ENCODE measurements at places on chromosomes 2 and 18. TPM values are rescaled to one million over a fixed set of nuclear protein-coding genes. Genes with fewer than 3 reads are reported as not detected.

DNA sequence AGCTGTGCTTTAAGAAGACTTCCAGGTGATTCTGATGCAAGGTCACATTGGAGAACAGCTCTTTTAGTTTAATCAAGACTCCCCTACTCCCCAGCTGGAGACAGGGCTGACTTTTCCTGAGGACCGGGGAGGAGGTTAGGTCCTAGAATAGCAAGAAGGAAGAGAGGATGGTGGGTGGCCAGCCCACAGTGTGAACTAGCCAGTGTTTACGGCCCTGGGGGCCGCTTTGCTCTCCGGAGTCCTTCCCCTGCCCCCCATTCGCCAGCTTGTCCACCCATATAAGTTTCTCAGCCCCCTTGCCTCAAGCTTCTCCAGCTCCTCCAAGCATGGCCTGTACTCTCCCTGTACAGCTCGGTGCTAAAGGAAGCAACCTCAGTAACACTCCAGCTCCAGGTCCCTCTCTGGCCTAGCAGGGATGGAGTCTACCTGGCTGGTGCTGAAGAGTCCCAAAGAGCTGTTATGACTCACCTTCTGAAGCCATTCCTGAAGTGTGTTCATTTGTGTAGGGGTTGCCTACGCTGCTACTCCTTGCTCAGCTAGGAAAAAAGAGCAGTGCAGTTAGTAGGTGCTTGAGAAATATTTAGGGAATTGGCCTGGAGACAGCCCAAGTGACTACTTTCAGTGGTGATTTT lies 7.9 kb downstream of the INPP4A start:
- no peak for DNase-seq

The HTR2B gene
- total RNA-seq, result not detected

The ANKRD30B gene
- total RNA-seq, result not detected

- no peak for DNase-seq
These were observed 51.7 kb upstream of the SPATS2L start for GRCh38 chr2:200254773-200255172.

GRCh38 chr18:27094621-27095020 lies 90.5 kb downstream of the CHST9 start:
- DNase-seq, result no peak

- no peak for DNase-seq
These were observed 220.7 kb downstream of the IRS1 start for GRCh38 chr2:226578879-226579278.

The PRKAG3 gene
- not detected for total RNA-seq

GRCh38 chr18:51051105-51051712 lies 21.2 kb downstream of the SMAD4 start:
- DNase-seq, result no peak

The MSTN gene
- total RNA-seq, result not detected

- no peak for DNase-seq
These were observed 50.7 kb upstream of the RNU4ATAC start for GRCh38 chr2:121479882-121480522.

DNA sequence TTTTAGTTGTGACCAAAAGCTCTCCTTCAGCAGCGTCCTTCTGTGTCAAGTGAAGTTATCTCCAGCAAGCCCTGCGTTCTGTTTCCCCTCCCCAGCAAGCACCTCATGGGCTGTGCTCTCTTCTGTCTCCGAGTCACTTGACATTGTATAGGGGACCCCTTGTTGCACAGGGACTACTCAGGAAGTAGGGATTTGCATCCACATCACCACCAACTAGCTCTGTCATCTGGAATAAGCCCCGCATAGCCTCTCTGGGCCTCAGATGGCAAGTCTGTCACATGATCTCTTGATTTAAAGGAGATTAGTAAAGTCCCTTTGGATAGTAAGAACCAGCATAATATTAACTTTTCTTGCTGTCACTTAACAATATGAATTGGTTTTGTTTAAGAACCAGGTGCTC lies 32.0 kb upstream of the STPG4 start:
- DNase-seq, result no peak

The SERPINB11 gene
- not detected for total RNA-seq

The MEX3C gene
- total RNA-seq, result 51.5 TPM

- no peak for DNase-seq
These were observed 59.5 kb downstream of the CHN1 start for GRCh38 chr2:174945601-174946260.

The GCC2 gene
- 44.1 TPM for total RNA-seq

- DNase-seq, result no peak
These were observed 37.0 kb downstream of the FIGN start for GRCh38 chr2:163698857-163699256.

DNA sequence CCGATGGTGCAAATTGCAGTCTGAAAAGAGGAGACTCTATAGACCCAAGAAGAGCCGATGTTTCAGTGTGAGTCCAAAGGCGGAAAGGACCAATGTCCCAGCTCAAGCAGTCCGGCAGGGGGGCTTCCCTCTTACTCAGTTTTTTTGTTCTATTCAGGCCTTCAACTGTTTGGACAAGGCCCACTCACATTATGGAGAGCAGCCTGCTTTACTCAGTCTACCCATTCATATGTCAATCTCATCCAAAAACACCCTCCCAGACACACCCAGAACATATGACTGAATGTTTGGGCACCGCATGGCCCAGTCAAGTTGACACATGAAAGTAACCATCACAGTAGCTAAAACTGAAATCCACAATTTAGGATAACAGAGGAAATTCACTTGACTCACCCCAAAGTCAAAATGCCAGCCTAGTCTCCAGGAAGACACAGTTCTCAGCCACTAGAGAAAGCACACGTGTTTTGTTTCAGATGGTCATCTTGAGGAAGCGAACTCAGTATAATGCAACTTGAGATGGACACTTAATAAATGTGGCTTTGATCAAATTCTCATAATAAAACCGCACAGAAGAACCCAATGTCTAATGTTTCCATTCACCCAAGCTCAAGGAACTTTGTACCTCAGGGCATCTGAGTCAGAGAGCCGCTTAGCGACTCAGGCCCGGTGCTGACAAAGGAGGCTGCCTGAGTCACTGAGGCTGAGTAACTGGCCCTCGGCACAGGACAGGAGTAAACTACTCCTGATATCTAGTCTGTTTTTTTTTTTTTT lies 2.4 kb downstream of the FHL2 start:
- DNase-seq, result peak; percentile 76

DNA sequence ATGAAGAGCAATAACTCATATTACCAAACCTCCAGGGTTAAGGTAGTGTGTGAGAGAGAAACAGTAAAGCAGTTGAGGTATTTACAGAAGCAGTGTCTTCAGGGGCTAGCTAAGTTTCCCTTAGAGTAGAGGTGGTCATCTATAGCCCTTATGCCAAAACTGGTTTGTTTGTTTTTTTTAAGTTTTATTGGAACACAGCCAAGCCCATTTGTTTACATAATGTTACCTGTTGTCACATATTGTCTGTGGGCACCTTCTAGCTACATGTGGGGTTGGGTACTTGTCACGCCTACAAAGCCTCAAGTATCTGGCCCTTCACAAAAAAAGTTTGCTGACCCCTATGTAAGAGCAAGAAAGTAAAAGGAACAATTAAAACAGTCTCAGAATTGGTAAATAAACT lies 39.4 kb downstream of the ACTR2 start:
- DNase-seq, result no peak

The CHRNG gene
- not detected for total RNA-seq

DNA sequence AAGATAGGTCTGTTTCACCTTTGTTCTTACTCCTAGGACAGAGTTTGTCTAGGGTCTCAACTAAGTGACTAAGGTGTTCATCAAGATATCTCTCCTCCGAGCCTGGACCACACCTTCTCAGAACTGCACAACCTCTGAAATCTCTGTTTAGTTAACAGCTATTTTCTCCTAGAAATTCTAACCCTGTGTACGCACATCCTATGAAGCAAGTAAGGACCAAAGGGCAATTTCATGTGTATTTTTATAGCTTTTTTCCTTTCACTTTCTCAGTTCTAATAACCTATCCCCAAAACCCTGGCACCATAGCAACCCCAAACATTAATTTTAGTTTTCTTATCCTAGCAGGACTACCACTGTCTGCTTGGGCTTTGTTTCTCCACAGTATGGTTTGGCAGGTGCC lies 59.1 kb downstream of the PTPN4 start:
- no peak for DNase-seq

DNA sequence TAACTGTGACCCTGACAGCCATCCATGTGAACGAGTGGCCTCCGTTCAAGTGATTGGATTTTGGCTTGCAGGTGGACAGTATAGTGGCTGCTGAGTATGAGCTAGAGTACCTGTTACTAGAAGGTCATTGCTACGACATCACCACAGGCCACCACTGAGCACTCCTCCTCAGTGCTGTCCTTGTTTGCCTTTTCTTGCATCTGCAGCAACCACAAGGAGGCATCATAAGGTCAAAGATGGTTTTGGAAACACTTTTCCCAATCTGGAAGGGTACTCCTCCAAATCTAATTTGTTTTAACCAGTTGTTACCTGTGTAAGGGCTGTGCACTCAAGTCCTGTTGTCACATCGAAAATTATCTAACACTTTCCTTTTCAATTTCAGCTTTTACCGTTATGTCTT lies 81.2 kb downstream of the UGGT1 start:
- DNase-seq, result no peak

GRCh38 chr2:153386481-153386897 lies 92.1 kb downstream of the RPRM start:
- no peak for DNase-seq

The PFN4 gene
- total RNA-seq, result not detected

GRCh38 chr2:151067658-151068369 lies 193.8 kb downstream of the RBM43 start:
- no peak for DNase-seq

DNA sequence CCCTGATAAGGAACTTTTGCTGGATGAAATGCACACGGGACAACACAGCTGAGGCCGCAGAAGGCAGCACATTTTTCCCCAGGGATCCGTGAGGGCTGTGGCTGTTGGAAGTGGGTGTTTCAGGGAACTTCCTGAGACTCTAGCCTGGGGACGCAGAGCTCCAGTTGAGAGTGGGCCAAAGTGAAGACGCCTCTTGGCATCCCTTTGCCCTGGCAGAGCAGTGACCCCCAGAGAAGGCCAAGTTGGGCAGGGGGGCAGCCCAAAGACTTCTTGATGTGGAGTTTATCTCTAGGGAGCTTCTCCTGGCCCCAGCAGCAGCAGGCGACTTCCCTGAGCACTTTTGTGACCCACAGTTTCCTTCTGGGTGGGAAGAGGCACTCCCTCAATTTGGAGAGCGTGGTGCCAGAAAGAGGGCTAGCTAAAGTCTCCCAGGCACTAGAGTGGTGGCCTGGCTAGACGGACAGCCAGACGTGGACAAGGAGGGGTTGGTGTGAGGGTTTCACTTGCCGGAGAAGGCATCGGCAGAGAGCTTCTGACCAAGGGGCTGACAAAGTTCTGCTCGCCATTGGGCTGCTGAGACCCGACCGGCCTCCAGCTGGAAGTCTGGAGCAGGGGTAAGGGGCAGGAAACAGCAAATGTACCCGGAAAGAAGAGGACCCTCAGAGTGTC lies 108.8 kb downstream of the ACKR3 start:
- no peak for DNase-seq

DNA sequence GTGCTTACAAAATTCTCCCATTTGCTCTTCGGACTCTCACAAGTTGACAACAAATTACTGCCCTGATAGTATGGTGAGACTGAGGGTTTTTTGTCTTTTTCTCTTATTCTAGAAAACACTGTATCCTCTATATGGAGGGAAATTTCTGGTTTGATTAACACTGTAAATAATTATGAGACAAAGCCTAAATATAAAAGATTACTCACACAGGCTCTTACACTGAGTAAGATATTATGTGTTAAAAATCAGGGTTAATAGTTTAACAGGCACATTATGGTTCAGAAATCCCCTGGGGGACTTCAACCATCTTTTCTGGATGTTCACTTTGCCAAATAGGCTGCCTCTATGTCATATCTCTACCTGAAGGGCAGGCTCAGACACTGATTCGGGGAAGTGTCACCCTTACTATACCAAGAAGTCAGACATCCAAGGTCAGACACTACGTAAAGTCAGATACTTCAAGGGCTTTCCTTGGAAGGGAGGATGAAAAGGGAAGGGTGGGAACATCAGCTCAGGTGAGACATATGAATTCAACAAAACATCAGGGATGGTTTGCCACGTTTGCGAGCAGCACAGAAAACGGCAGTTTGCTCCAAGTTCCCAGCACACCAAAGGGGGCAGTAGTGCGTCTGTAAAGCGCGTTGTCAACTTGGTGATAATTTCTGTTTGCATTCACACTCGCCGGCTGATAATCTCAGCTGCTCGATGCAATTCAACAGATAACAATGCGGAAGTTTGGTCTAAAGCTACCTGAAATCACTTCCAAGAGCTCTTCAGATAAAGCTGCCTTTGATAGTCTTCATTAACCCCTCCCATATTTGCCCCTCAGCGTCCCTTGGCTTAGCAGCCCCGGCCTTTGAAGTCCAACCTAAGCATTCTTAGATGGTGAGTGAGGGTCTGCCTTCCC lies 972 bp upstream of the RASGRP3 start:
- peak; percentile 89 for DNase-seq

DNA sequence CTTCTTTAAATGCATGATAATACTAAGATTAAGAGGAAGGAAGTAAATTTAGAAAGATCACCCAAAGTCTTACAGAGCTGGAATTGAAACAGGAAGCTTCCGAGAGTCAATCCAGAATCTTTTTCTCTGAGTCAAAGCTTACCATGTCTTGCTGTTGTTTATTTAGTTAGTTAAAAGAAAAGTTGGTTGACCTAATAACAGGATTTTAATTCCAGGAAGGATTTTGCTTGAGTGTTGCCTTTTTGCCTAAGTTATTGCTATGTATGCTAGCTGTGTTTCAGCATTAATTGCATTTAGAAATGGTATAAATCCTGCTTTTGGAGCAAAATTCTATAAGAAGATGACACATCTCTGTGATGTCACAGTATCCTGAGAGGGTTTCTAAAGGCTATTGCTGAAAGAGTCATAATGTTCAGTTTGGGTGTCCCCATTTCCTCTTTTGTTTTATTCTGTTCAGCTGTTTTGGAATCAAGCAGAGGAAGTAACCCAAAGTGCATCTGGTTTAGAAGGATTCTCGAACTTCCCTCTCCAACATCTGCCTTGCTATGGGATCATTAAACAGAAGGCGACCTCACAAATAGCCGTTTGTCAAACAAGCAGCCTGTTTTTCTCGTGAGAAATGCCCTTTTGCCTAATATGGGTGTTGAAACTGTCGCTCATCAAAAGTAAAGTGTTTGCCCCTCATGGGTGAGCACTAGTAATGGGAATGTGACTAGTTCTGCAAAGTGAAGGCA lies 271.5 kb upstream of the MMADHC start:
- DNase-seq, result no peak

DNA sequence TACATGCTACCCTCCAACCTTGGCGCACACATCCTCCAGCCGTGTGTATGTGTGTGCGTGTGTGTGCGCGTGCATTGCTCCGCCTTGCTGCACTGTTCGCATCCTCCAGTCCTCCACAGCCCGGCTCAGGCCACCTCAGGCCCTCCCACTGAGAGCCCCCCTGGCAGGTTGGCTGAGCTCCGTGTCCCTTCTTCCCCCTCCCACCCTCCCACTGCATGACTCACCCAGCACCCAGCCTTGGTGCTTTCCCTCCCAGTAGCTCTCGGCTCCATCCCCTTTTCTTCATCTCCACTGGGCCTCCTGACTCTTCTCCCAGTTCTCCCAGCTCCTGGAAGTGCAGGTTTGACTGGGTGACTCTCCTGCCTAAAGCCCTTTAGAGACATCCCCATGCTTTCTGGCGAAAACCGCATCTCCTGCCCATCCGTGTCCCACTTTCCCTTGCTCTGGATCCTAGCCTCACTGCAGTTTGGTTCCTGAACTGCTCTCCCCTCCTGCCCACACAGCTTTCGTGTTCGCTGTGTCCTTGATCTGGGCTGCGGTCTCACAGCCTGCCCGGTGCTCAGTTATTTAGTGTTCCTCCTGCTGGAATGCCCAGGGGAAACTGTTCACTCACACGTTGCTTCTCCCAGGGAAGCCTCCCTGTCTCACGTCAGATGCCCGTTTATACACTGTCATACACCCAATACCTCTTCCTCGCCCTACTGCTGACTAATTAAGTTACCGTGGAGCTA lies 4.9 kb downstream of the TMEM177 start:
- no peak for DNase-seq

Measured in activated CD8-positive, alpha-beta T cell treated with anti-CD3 and anti-CD28 coated beads for 36 hours (primary cell).